ENCODE measurements at places on chromosomes 1 and 21. TPM values are rescaled to one million over a fixed set of nuclear protein-coding genes. Genes with fewer than 3 reads are reported as not detected.

The DEGS1 gene
- total RNA-seq = 6.4 TPM

The ESPN gene
- not detected for total RNA-seq

The CHODL gene
- 1.3 TPM for total RNA-seq

The PGLYRP4 gene
- not detected for total RNA-seq

The PCSK9 gene
- 1.1 TPM for total RNA-seq

The NCMAP gene
- 3.9 TPM for total RNA-seq

The TRIM58 gene
- total RNA-seq = not detected

The IFI44L gene
- 9.7 TPM for total RNA-seq

The SPATA45 gene
- total RNA-seq = not detected

The MROH9 gene
- total RNA-seq = not detected

The STUM gene
- 2.8 TPM for total RNA-seq

DNA sequence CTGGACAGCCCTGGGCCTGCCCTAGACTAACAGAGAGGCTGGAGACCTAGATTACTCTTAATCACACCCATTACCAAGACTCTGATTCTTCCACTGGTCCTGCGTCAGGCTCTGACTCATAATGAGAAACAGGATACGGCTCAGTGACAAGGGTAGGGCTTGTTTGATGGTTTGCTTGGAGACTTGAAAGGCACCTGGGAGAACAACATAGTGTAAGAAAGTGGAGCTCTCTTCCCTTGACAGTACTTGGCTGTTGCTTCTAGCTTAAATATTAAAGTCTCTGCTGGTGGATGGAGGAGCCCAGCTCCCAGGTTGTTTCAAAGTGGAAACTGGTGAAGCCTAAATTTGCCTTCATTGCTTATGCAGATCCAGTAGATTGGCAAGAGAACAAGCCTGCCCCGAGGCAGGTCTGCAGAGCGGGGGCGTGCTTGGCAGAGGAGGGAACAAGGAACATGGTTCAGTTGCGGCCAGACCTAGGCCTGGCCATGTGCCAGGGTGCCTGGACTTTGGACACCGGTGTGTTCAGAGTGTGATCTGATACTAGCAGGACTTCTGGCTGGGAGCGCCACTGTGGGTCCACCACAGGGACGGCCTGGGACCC is 480.6 kb downstream of the CAMTA1 start:
- H3K27ac ChIP-seq = peak overlapping the region; percentile 69
- H3K27me3 ChIP-seq = no peaks in the 10 kb centered on the region
- H3K4me3 ChIP-seq = no peak overlapping the region
- H3K36me3 ChIP-seq = no peaks in the 10 kb centered on the region

DNA sequence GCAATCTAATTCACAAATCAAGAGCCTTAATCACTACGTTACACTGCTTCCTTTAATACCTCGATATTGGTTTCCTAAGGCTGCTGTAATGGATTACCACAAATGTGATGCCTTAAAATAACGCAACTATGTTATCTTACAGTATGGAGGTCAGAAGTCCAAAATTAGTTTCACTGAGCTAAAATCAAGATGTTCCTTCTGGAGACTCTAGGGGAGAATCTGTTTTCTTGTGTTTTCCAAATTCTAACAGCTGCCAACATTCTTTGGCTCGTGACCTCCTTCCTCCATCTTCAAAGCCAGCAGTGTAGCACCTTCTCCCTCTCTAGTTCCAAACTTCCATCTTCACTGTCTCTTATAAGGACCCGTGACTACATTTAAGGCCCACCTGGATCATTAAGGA is 335.0 kb upstream of the NFIA start:
- H3K27me3 ChIP-seq = no peaks in the 10 kb centered on the region
- H3K4me1 ChIP-seq = no peaks in the 10 kb centered on the region
- H3K36me3 ChIP-seq = no peaks in the 10 kb centered on the region
- H3K4me3 ChIP-seq = no peak overlapping the region

- H3K36me3 ChIP-seq = no peaks in the 10 kb centered on the region
- DNase-seq = no peak
Observed at GRCh38 chr1:1156140-1157032, 17.3 kb upstream of the TTLL10 start.

DNA sequence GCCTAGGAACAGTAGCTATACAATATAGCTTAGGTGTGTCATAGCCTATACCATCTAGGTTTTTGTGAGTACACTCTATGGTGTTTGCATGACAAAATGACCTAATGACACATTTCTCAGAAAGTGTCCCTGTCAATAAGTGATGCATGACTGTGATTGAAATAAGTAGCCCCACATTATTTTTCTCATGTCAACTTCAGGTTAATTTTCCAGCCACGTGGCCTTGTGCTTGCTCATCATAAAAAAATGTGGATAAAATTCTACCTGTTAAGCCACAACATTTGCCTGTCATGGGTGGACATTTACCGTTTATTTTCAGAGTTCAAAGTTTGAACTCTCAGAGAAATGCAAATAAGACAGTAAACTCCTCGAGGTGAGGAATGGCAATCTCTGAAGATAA is 5.5 kb downstream of the DISC1 start:
- H3K4me1 ChIP-seq = no peaks in the 10 kb centered on the region
- no peaks in the 10 kb centered on the region for H3K27me3 ChIP-seq
- no peaks in the 10 kb centered on the region for H3K36me3 ChIP-seq
- H3K4me3 ChIP-seq = no peak overlapping the region

- no peaks in the 10 kb centered on the region for H3K36me3 ChIP-seq
- no peaks in the 10 kb centered on the region for H3K27me3 ChIP-seq
- H3K4me3 ChIP-seq = no peak overlapping the region
- no peak for DNase-seq
- no peak overlapping the region for H3K27ac ChIP-seq
- H3K4me1 ChIP-seq = no peaks in the 10 kb centered on the region
Observed at GRCh38 chr1:88662723-88663122, 21.4 kb upstream of the PKN2 start.

DNA sequence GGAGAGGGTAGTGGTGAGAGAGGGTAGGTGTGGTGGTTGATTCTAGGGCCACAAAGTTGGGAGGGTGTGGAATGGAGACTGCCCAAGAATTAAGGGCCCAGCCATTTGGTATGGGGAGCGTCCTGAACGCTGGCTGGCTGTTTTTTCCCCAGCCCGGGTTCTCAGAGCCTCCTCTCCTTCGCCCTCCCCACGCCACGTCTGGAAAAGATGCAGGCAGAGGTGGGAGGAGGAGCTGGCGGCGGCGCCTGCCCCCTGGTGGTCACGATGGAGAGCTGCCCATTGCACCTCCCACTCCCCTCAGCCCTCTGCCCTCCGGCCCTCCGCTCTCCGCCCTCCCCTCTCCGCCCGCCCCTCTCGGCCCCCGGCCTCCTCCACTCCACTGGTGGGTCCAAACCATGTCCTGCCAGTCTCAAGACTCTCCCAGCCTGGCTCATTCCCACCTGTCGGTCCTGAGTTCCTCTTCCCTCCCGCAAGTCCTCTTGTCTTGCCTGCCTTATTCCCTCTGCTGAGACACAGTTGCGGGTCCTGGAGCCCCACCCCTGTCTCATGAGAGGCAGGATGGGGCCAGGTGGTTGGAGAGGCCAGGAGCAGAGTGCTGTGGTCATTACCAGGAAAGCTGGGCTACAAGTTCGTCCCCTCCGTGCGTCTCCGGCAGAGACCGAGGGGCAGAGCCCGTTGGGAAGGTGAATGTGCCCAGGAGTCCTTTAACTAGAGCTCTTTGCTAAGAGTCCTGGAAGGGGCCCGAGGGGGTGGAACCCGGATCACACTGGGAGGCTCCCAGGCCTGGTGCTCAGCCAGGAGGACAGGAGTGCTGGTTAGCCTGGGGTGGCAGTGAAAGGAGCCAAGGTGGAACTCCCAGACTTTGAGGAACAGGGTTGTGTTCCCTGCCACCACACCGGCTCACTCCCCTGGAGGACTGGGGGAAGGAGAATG is 22.6 kb downstream of the ETNK2 start:
- no peaks in the 10 kb centered on the region for H3K27me3 ChIP-seq
- H3K4me3 ChIP-seq = peak overlapping the region; percentile 34
- peak; percentile 78 for DNase-seq

- DNase-seq = no peak
- H3K27me3 ChIP-seq = peaks cover 38% of the 10 kb centered on the region
- no peak overlapping the region for H3K27ac ChIP-seq
- no peaks in the 10 kb centered on the region for H3K36me3 ChIP-seq
Observed at GRCh38 chr21:44419679-44420078, 35.6 kb upstream of the LRRC3 start.

DNA sequence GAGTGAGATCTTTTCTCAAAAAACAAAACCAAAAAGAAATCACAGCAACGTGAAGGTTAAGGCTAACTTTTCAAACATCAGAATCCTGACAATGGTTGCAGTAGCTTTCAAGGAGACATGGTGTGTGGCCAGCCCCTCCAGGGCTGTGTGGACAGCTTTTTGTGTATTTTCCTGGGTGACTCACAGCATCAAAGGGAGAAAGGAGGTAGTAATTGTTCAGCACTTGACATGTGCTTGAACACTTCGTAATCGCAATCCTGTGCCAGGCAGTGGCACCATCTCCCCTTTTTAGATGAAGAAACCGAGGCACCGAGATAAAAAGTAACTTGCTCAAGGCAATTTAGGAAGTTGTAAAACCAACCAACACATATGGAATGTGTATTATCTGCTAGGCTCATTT is 10.3 kb downstream of the NBL1 start:
- H3K27ac ChIP-seq = no peak overlapping the region
- DNase-seq = no peak
- no peaks in the 10 kb centered on the region for H3K27me3 ChIP-seq
- H3K4me1 ChIP-seq = peaks cover 26% of the 10 kb centered on the region

- no peak overlapping the region for H3K4me3 ChIP-seq
- no peaks in the 10 kb centered on the region for H3K27me3 ChIP-seq
Observed at GRCh38 chr21:27060190-27060589, 93.3 kb upstream of the ADAMTS5 start.

GRCh38 chr1:65311760-65312159 is 2.4 kb downstream of the DNAJC6 start:
- H3K27me3 ChIP-seq = no peaks in the 10 kb centered on the region
- H3K36me3 ChIP-seq = no peaks in the 10 kb centered on the region
- no peak overlapping the region for H3K4me3 ChIP-seq
- no peak overlapping the region for H3K27ac ChIP-seq
- H3K4me1 ChIP-seq = peaks cover 20% of the 10 kb centered on the region
- no peak for DNase-seq

DNA sequence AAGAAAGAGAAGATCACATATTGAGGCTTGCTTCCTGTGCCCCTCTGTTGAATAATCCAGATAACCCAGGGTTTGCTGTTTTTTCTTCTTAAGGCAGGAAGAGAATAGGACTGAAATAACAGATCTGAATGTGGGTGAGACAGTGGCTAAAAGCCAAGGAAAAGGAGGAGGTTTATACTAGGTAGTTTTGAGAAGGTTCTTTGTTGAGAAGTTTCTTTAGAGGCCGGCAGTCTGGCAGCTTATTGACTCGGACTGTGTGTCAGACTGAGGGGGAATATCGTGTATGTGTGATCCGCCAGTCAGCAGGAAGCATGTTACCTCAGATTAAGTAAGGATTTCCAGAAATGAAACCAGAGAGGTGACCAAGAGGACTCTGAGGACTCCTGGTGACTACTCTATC is 119.8 kb downstream of the PLA2G4A start:
- H3K27ac ChIP-seq = no peak overlapping the region
- H3K27me3 ChIP-seq = no peaks in the 10 kb centered on the region
- H3K36me3 ChIP-seq = no peaks in the 10 kb centered on the region
- H3K4me3 ChIP-seq = no peak overlapping the region
- no peak for DNase-seq
- no peaks in the 10 kb centered on the region for H3K4me1 ChIP-seq

DNA sequence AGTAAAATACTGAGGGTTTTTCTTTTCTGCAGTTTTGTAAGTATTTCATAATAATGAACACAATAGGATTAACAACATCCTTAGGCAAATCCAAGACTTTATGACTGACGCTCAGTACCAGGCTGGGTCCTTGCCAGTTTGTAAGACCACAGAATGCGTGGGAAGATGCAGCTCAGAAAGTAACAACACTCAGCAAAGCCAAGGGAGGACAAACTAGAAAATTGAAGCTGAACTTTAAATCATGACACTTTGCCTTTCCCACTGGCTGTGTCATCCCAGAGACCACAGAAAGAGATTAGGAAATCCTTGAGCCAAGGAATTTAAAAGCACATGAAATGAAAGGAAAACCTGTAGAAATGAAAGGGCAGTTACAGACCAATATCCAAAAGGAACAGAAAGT is 426.3 kb upstream of the CHRM3 start:
- H3K4me3 ChIP-seq = no peak overlapping the region
- H3K4me1 ChIP-seq = no peaks in the 10 kb centered on the region
- H3K36me3 ChIP-seq = no peaks in the 10 kb centered on the region
- H3K27ac ChIP-seq = no peak overlapping the region
- no peak for DNase-seq
- H3K27me3 ChIP-seq = no peaks in the 10 kb centered on the region

DNA sequence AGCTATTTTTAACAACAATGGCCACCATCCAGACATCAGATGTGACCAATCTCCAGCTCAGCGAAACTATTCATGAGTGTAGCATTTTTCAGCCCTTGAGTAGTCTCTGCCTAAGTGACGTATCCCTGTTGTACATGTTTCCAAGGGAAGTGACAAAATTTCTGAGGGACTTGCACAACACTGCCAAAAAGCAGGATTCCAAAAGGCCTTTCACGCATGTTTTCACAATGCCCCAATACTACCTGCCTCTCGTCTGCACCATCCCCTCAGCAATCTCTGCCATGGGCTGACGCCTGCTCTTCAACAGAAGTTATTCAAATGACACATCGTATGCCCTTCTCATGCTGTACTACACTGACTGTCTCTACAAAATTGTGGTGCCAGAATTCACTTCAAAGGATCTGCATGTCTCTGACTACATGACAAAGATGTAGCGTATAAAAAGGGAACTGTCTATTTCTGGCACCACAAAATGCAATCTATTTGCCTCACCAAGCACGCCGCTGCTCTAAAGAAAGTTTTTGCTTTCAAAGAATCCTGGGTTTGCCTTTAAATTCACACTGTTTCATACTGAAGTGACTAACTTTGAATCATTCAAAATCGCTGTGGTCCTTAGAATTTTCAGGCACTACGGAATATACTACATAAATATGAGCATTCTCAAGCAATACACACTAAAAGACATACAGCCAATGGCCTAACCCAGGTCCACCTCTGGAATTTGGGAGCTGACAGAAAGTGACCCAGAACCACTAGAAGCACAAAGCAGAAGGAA is 32.9 kb downstream of the JAK1 start:
- H3K27me3 ChIP-seq = no peaks in the 10 kb centered on the region
- H3K36me3 ChIP-seq = no peaks in the 10 kb centered on the region
- H3K4me3 ChIP-seq = no peak overlapping the region
- H3K27ac ChIP-seq = peak overlapping the region; percentile 78
- H3K4me1 ChIP-seq = peaks cover 64% of the 10 kb centered on the region
- no peak for DNase-seq

- no peak overlapping the region for H3K27ac ChIP-seq
- H3K36me3 ChIP-seq = peaks cover 60% of the 10 kb centered on the region
- no peaks in the 10 kb centered on the region for H3K27me3 ChIP-seq
- H3K4me3 ChIP-seq = no peak overlapping the region
Observed at GRCh38 chr1:161805399-161806197, 39.5 kb downstream of the ATF6 start.
